Suprapubic skin (tissue), 4 donors: ENCODE measurements at places on chromosomes 13 and 19. TPM values are rescaled to one million over a fixed set of nuclear protein-coding genes. Genes with fewer than 3 reads are reported as not detected.

Gene HIPK4
- 0.47 TPM for total RNA-seq

Gene SIAH3
- 0.38 TPM for total RNA-seq

Gene SPIB
- total RNA-seq, result not detected

GRCh38 chr13:73082471-73082870 is 23.7 kb downstream of the KLF5 start:
- H3K36me3 ChIP-seq, result peaks cover 3% of the 10 kb centered on the region
- H3K27ac ChIP-seq, result no peak overlapping the region
- H3K4me3 ChIP-seq, result no peak overlapping the region
- no peaks in the 10 kb centered on the region for H3K27me3 ChIP-seq
- DNase-seq, result no peak
- H3K4me1 ChIP-seq, result no peaks in the 10 kb centered on the region

- no peak overlapping the region for H3K4me3 ChIP-seq
- peaks cover 46% of the 10 kb centered on the region for H3K4me1 ChIP-seq
- H3K36me3 ChIP-seq, result peaks cover 16% of the 10 kb centered on the region
- DNase-seq, result no peak
Measured at GRCh38 chr19:49469828-49470614, 4.0 kb upstream of the FLT3LG start.

DNA sequence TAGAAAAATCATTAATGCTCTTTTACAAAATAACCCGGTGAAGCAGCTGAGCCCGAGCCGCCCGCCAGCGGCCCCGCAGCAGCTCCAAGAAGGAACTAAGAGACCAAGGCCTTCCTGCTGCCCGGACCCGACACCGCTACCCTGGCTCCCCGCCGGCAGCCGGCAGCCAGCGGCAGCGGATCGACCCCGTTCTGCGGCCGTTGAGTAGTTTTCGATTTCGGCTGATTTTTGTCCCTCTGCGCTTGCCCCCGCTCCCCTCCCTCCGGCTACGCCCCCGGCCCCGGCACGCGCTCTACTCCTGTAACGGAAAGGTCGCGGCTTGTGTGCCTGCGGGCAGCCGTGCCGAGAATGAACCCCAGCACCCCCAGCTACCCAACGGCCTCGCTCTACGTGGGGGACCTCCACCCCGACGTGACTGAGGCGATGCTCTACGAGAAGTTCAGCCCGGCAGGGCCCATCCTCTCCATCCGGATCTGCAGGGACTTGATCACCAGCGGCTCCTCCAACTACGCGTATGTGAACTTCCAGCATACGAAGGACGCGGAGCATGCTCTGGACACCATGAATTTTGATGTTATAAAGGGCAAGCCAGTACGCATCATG is at the start of gene PABPC3:
Gene PABPC3 (plus strand): TSS at position 286 of the 603 bp plus-strand sequence. CDS start 63 bp downstream, at position 349.
- no peaks in the 10 kb centered on the region for H3K4me1 ChIP-seq
- DNase-seq, result no peak
- H3K27me3 ChIP-seq, result peaks cover 37% of the 10 kb centered on the region
- no peaks in the 10 kb centered on the region for H3K36me3 ChIP-seq

GRCh38 chr13:98606296-98606695 is 29.4 kb upstream of the STK24 start:
- no peak overlapping the region for H3K27ac ChIP-seq
- no peaks in the 10 kb centered on the region for H3K36me3 ChIP-seq
- no peaks in the 10 kb centered on the region for H3K27me3 ChIP-seq
- H3K4me1 ChIP-seq, result no peaks in the 10 kb centered on the region
- DNase-seq, result no peak
- H3K4me3 ChIP-seq, result no peak overlapping the region

GRCh38 chr19:58007285-58007684 is 4.7 kb upstream of the ZNF606 start:
- H3K4me1 ChIP-seq, result peaks cover 30% of the 10 kb centered on the region
- peaks cover 32% of the 10 kb centered on the region for H3K36me3 ChIP-seq
- no peak overlapping the region for H3K27ac ChIP-seq

DNA sequence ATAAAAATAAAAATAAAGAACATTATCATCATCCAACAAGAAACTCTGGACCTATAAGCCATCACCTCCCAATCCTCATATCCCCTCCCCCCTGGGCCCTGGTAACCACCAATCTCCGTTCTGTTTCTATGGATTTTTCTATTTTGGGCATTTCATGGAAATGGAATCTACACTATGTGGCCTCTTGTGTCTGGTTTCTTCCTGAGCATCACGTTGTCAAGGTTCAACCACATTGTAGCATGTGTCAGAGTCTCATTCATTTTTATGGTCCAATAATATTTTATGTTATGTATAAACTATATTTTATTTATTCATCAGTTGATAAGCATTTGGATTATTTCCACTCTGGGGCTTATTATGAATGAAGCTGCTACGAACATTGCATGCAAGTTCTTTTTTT is 26.9 kb downstream of the SULT2B1 start:
- no peak overlapping the region for H3K4me3 ChIP-seq
- no peaks in the 10 kb centered on the region for H3K27me3 ChIP-seq
- no peaks in the 10 kb centered on the region for H3K36me3 ChIP-seq
- H3K4me1 ChIP-seq, result peaks cover 8% of the 10 kb centered on the region

GRCh38 chr19:48370955-48371354 is 6.8 kb downstream of the SYNGR4 start:
- H3K36me3 ChIP-seq, result no peaks in the 10 kb centered on the region
- H3K4me1 ChIP-seq, result no peaks in the 10 kb centered on the region

GRCh38 chr13:61975001-61975400 is 559.4 kb upstream of the PCDH20 start:
- H3K4me3 ChIP-seq, result no peak overlapping the region
- no peak overlapping the region for H3K27ac ChIP-seq
- H3K27me3 ChIP-seq, result no peaks in the 10 kb centered on the region
- DNase-seq, result no peak
